Stimulated activated naive CD4-positive, alpha-beta T cell (primary cell): ENCODE measurements at places on chromosomes 11 and 22.

DNA sequence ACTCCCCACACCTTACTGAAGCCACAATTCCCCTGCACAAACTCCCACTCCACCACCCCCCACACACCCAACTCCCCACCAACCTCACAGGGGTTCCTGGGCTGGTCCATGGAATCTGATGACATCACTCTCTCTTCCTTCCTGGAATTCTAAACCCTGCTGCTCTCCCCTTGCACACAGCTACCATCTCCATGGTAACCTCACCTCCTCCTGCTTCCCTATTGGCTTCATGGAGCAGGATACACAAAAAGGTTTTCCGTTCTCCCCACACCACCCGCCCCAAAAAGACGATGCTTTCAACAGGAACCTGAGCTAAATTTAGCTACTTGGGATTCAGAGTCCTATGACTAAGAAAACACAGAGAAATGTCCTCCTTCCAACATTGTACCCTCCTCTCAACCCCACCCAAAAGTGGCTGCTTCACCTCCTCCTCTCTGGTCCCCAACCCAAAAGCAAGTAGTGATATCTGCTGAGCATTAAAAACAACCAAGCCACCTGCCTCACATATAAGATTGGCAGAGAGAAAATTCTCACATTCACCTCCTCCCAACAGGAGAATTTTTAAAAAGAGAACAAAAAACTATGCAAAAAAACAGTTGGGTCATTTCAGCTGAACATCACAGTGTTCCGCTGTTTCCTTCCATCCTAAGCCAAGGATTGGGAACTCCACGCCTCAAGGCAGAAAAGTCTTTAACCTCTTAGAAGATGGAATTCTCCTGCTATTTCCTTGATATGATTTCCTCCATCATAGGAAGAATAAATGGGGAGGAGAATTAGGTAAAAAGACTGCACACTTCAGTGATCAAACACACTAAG lies 66.9 kb downstream of the RBFOX2 start:
- no peak for DNase-seq

GRCh38 chr11:33373636-33374035 lies 116.5 kb downstream of the HIPK3 start:
- DNase-seq = no peak

DNA sequence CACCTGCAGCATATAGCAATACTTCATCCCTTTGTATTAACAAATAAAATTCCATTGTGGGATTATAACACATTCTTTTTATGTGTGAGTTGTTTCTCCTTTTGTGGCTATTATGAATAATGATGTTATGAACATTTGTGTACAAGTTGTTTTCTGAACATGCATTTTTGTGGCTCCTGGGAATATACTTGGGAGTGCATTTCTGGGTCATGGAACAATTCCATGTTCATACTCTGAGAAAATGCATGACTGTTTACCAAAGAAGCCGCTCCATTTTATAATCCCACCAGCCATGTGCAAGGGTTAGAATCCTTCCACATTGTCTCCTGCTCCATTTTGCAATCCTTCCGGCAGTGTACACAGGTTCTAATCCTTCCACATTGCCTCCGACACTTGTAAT lies 713.8 kb downstream of the TBC1D22A start:
- no peak for DNase-seq

- peak; percentile 17 for DNase-seq
Observed at GRCh38 chr11:2089536-2090165, 49.5 kb downstream of the IGF2 start.

DNA sequence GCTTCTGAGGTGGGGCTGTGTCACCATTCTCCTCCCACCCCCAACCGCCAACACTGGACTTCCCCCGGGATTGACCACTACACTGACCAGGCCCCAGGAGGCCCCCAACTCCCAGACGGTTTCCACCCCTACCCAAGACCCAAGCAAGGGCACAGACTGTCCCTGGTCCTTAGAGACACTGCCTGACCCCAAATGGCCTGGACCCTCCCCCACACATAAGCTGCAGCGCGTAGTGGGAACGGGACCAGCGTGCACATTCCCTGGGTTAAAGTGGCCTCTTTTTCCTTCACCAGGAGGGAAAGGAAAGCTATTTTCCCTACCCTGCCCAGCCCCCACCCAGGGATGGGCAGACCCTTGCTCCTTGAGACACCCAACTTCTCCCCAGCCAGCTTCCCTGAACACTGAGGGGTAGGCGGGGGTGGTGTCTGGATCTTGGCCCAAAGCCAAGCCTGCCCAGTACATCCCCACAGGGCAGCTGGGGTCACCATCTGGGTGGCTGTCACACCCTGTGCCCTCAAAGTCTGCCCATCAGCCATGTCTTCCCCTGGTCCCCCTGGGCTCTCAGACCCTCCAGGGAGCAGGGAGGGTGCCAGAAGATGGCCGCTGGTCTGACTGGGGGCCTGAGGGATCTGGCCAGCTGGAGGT lies 1.6 kb upstream of the MAPK12 start:
- no peak for DNase-seq

GRCh38 chr22:47784367-47784983 lies 1022.0 kb downstream of the TBC1D22A start:
- no peak for DNase-seq

GRCh38 chr11:35938231-35938630 lies 5.6 kb upstream of the LDLRAD3 start:
- DNase-seq = no peak

DNA sequence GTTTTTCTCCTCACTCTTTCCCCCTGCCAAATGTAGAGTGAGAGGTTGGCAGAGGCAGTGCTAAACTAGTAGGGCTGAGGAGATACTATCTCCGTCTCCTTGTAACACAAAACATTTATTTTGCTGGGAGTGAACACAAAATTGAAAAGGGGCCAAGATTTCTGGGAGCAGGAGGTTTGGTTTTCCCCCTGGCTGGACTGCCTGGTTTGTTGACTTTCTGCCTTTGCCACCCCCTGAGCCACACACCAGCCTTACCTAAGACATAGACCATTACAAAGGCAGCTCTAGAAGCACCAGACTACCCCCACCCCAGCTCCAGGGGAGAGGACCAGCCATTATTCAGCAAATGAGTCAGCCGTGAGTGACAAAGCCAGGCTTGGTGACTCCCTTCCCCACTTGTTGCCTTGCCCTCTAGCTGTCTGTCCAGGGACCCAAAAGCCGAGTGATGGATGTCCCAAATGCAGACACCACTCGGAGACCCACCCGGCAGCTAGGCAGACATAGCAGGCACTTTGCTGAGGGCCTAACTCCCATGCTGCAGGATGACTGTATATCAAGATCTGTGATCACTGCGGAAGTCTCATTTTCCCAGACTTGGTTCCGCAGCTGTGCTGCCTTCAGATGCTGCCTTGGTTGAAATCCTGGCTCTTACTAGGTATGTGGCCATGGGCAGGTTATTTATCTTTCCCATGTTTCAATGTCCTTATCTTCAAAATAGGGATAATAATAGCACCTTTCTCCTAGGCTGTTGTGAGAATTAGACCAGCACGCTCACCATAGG lies 17.7 kb upstream of the CDON start:
- no peak for DNase-seq

DNA sequence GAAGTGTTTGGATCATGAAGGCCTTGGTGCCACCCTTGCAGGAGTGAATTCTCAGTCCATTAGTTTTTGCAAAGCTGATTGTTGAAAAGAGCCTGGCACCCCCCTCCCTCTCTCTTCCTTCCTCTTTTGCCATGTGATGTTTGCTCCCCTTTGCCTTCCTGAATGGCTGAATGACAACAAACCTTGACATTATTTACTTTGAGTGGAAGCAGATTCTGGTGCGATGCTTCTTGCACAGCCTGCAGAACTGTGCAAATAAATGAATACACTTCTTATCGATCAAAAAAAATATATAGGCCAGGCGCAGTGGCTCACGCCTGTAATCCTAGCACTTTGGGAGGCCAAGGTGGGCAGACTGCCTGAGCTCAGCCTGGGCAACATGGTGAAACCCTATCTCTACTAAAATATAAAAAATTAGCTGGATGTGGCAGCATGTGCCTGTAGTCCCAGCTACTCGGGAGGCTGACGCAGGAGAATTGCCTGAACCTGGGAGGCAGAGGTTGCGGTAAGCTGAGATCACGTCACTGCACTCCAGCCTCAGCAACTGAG lies 2.0 kb upstream of the NARS2 start:
- DNase-seq = no peak

DNA sequence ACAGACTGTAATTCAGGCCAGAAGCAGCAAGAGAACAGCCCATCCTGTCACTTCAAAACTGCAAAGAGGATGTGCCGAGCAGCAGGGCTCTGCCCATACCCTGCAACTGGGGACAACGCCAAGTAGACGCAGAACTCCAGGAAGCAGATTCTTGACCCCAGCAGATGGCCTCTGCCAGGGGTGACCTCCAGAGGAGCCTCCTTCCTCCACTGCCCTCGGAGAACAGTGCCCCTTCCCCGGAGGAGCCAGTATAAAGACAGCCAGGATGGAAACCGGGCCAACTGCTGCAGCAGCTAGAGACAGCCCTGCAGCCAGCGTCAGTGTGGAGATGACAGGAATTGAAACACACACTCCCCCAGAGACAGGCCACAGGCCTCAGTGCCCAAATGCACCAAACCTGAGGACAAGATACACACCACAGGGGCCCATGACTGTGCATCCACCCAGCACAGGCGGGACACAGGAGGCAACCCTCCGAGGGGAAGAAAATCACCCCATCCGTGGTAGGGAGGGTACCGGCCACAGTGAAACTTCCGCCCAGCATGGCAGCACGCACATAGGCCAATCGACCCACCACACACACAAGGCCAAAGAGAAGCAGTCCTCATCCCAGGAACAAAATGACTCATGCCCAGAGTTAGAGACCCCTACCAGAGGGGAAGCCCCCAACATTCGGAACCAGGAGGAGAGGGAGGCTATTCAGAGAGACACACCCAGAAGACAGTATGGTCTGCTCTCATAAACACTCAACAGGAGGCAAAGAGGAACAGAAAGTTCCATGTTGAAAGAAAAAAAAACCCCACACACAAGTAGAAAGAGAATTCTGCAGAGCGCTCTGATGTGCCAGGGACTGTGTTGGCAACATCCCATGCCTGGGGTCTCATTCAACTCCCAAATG lies 5.6 kb downstream of the AHNAK start:
- no peak for DNase-seq

GRCh38 chr11:91406009-91406408 lies 818.6 kb upstream of the FAT3 start:
- DNase-seq = no peak

GRCh38 chr11:12655842-12656241 lies 18.4 kb upstream of the TEAD1 start:
- no peak for DNase-seq

DNA sequence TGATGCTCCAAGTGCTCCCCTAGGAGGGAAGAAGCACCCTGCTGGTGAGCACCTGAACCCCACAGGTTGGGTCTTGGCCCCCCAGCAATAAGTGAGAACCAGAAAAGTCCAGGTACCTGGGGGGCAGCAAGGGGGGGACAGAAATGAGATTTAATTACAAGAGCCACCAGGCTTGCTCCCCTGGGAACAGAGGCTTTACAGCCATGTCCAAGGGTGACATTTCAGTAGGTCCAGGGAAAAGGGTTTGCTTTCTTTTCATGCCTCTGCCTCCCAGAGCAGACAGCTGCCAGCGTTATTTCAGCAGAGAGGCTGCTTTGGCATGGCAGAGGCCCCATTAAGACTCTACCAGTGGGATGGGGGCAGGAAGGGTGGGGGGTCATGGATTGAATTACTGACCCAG lies 437.7 kb downstream of the BUD13 start:
- DNase-seq = no peak

DNA sequence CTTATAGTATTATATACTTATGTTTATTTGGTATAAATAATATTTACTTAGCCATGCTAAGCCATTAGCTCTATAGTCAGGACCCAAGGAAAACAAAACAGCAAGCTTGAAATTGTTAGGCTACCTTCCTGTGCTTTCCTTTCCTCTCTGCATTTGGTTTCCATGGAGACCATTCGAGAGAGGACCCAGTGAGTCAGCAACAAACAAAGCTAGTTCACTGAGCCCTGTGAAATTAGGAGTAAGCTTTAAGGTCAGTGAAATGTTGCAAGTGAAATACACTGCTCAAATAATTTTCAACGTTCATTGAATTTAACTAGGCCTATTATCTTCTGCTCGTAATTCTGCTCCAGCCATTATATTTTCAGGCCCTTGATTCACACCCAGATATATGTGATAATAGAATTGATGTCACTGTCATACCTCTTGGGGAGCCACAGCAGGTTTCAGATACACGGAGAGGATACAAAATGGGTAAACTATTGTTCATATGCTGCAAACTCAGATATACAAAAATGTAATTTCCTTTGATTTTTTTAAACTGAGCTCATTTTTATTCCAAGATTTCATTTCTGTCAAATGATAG lies 9.1 kb upstream of the OR10D3 start:
- no peak for DNase-seq

- DNase-seq = no peak
Observed at GRCh38 chr11:8745431-8746253, 63.0 kb downstream of the RPL27A start.

DNA sequence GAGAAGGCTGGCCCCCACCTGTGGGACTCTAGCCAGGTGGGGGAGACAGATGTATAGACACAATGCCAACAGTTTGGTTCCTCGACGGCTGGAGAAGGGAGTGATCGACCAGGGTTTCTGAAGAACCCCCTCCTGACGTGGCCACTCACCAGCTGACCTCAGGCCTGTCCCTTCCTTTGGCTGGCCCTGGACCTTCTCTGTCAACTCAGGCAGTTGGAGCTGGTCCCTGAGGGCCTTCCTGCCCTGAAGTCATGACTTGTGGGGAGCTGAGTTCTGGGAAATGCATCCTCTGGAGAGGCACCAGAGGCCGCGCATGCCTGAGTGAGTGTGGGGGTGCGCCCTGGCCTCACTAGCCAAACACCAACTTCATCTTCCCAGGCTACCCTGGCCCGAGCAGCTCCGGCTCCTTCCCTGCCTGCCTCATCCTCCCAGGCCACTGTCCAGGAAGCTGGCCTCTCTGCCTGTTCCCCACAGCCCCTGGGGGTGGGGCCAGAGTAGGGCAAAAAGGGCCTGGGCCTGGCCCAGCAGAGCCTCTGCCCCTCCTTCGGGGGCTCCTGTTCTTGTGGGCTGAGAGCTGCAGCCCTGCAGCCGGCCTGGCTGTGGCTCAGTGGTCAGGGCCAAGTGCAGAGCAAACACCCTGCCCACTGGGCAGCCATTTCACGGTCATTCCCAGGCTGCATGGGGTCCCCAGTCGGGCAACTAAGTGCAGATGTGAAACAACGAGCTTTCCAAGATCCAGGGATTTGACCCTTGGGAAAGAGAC lies 23.6 kb downstream of the TXN2 start:
- DNase-seq = no peak

- DNase-seq = no peak
Observed at GRCh38 chr11:33842236-33842915, 49.5 kb downstream of the LMO2 start.

DNA sequence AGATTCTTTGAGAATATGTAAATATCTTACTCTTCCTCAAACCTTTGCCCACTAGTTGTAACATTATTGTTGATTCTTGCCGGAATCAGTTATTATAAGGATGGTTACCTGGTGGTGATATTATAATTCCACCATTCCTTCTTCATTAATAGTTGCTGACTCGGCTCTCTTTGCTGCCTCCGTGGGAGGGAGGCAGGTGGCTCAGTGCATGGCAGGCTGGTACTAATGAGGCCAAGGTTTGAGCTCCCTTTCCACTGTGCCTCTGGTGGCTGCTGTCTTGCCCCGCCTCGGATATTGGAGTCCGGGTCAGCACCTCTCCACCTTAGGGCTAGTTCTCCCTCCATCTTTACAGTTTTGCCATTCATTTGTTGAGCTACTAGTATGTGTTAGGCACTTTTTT lies 12.7 kb downstream of the CD6 start:
- no peak for DNase-seq
